ENCODE measurements at places on chromosomes 2 and 18.

- DNase-seq = no peak
These were observed 331.6 kb downstream of the KCNS3 start for GRCh38 chr2:18209934-18210639.

- DNase-seq = no peak
These were observed 42.1 kb downstream of the RND3 start for GRCh38 chr2:150445398-150445797.

DNA sequence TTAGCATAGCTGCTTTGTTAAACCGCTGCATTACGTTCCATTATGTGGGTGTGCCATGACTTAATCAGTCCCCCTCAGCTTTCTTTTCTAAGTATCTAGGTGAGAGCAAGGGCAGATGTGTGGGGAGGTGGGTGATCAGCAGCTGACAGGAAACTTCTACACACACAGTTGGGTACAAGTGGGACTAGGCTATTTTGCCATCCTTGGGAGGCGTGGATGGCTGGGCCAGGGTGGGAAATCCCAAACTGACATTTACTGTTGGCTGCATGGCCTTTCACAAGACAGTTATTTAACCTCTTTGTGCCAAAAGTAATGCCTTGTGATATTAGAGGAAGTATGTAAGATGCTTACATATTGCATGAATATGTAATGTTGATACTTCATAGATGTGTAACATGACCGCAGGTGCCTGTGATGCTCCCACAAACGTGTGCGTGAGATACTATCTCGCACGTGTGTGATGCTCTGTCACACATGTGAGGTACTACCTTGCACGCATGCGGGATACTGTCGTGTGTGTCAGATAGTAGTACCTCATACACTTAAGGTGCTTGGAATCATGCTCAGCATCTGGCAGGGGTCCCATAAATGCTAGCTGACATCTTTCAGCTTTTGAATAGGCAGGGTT, 314.5 kb downstream of the PRKCE start:
- DNase-seq = no peak

- no peak for DNase-seq
These were observed 56.1 kb upstream of the DNMT3A start for GRCh38 chr2:25397777-25398176.
